ENCODE measurements at places on chromosomes 3 and 15. TPM values are rescaled to one million over a fixed set of nuclear protein-coding genes. Genes with fewer than 3 reads are reported as not detected.

Gene GALK2
- total RNA-seq: 35.5 TPM

Gene UPK1B
- total RNA-seq: not detected

Gene NLGN1
- total RNA-seq: 8.9 TPM

Gene HES1
- total RNA-seq: 56.6 TPM

Gene ADPRH
- total RNA-seq: 14.5 TPM
